NCI-H1436 (cell line): ENCODE measurements at places on chromosomes 11 and 22.

DNA sequence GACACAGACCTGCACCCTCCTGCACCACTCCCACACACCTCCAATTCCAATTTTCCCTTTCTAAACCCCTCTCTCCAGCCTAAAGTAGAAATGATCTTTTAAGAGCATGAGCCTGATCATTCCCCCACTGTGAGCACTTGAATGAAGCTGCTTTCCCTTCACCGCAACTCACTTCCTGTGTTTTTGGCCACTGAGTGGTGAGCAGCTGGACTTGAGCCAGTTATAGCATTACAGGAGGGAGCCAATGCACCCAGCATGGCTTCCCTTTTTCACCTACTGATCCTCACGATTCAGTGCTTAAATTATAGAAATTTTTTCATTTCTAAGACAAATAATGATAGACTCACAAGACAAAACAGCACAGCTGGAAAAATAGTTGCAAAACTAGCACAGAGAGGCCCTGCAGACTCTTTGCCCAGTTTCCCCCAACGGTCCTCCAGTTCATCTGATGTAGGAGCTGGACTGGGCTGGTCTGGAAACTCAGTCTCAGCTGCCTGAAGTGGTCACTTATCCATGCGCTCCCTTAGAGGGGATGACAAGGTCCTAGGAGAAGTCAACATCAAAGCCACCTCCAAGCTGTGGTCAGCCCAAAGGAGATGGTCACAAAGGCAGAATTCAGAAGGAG, 9.7 kb upstream of the APOL4 start:
- DNase-seq = no peak

GRCh38 chr22:38649841-38650522, 6.2 kb downstream of the FAM227A start:
- no peak for DNase-seq

DNA sequence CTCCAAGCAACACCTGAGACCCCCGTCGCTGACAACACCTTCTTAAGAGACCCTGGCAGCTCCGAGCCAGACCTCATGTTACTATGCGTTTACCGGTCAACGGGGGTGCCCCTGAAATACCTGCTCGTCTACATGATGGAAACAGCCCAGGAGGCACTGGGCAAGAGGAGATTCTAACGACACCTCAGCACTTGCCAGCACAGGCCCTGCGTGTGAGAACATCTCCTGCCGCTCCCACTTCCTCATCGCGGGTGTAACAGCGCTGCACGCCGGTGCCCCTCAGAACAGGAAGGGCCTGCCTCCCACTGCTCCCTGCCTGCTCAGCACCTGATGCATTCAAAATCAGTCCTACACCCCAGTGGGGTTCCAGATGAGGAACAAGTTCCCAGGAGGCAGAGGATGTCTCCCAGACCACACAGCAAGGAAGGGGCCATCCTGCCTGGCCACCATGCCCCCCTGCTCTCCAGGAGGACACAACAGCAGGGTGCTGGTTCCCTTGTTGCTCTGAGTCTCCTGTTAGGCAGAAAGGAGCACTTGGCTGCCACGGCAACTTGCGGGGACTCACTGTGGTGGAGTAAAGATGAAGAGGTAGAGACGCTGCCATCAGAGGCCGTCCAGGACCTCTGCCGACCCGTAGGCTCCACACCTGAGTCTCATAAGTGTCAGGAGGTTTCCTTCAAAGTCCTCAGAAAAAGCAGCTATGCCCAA, 2.1 kb downstream of the TOLLIP start:
- no peak for DNase-seq

- DNase-seq = no peak
These were observed 44.0 kb downstream of the XKR3 start for GRCh38 chr22:16781074-16781763.

DNA sequence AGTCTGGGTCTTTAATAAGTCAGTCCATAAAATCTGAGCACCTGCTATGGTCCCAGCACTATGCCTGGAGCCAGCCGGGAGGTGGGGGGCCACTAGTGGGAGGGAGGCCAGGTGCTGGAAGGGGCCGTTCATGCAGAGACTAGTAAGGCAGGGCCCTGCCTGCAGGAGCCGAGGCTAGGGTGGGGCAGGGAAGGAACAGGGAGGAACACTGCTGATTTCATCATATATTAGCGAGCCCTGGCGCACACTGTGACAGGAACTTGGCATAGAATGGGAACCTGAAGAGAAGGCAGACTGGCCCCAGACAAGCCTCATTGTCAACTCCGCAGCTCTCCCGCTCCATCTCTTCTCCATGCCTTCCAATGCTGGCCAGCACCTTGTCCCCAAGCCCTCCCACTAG, 7.1 kb downstream of the VSIG10L2 start:
- DNase-seq = no peak

DNA sequence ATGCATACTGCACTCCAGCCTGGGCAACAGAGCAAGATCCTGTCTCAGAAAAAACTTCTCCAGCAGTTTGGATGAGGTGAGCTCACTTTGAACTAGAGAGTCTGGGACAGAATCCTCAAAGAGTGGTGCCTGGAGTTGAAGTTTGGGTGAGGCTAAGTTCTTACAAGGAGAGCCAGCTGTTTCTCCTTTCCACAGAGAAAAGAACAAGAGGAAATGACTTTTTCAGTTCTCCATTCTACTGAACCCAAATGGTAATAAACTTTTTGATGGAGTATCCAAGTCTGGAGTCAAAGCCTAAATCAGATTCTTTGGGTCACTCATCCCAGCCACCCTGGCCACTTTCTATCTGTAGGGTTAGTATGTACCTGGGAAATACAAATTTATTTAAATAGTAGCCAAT, 102.7 kb downstream of the TRAF6 start:
- DNase-seq = no peak

DNA sequence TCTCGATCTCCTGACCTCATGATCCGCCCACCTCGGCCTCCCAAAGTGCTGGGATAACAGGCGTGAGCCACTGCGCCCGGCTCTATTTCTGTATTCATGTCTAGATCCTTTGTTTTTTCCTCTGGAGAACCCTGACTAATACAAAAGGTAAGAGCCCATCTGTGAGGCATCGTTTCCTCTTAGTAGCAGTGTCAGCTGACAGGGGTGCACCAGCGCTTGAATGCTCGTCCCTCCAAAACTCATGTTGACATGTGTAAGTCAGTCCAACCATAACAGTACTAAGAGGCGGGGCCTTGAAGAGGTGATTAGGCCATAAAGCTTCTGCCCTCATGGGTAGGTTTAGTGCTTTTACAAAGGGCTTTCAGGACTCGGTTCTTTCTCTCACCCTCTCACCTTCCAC, 470.1 kb upstream of the B3GAT1 start:
- DNase-seq = no peak

DNA sequence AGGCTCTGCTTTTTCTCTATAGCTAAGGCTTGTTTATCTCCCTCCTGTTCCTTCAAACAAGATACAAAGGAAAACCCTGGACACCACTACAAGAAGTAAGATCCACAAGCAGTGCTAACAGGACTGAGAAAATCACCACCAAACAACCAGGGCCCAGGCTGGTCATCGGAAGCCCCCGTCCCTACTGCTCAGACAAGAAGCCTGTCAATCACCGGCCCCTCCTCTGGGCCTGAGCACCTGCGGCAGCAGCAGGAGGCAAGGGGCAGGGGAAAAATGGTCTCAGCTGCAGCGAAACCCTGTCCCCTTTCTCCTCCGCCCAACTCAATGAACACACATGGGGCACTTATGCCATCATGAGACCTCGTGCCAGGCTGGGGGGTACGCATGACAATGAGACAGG, 155.2 kb downstream of the CEP164 start:
- DNase-seq = no peak

DNA sequence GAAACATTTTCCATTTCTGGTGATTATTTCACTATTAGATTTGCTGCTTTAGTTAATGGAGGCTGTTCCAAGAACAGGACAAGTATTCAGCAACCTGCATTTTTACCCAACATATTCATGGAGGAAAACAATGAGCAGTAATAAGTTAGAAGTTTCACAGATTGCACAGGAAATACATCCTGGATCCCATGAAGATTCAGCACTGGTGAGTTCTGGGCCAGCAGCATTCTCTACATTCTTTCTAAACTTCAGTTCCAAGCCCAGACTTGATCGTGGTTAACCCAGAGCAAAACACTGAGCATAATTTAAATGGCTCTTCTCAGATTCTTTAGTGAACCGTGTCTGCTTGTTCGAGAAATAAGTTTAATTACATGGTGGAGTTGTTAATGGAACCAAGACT, 3.8 kb downstream of the FJX1 start:
- no peak for DNase-seq

DNA sequence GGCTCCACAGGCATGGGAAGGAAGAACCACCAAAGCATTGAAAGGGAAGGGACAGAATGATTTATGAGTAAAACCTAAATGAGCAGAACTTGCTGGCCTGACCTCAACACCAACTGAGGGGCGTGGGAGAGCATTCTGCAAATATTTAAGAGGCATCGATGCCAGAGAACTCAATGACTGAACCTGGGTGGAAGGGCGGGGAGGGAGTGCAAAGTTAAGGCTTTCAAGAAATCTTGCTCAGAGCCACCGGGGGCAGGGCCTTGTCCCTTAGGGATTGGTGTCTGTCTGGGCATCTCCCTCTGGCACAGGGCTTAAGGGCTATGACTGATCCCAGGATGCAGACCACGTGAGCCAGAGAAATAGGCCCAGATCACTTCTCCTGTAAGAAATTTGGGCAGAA, 137.1 kb downstream of the ADAMTS15 start:
- DNase-seq = no peak

- DNase-seq = no peak
These were observed 78.9 kb upstream of the CRYBB3 start for GRCh38 chr22:25120761-25121212.

GRCh38 chr11:62315431-62315830, 16.6 kb upstream of the SCGB1D4 start:
- no peak for DNase-seq

- no peak for DNase-seq
These were observed 21.8 kb downstream of the MICAL2 start for GRCh38 chr11:12131943-12132789.

GRCh38 chr11:126304457-126305075, 706 bp downstream of the DCPS start:
- DNase-seq = no peak

- DNase-seq = no peak
These were observed 86.1 kb downstream of the TRIM44 start for GRCh38 chr11:35748644-35749043.

DNA sequence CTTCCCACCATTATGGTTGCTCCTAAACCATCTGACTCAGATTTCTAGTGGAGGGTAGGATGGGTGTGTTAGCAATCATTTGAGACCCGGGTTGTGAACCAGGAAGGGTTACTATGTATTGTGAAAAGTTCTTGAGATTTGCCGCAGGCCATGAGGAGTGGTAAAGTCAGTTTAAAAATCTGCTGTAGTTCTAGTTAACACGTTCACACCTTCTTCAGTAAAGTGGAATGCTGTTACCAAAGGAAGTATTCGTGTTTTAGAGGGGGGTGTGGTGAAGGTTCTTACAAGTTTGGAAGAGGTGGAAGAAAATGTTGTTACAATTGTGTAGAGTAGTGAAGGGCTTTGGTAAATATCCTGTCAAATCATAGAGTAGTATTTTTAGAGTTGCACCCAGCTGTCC, 2.6 kb downstream of the MTMR3 start:
- no peak for DNase-seq

- DNase-seq = no peak
These were observed 81.2 kb upstream of the PTH start for GRCh38 chr11:13576995-13577394.

DNA sequence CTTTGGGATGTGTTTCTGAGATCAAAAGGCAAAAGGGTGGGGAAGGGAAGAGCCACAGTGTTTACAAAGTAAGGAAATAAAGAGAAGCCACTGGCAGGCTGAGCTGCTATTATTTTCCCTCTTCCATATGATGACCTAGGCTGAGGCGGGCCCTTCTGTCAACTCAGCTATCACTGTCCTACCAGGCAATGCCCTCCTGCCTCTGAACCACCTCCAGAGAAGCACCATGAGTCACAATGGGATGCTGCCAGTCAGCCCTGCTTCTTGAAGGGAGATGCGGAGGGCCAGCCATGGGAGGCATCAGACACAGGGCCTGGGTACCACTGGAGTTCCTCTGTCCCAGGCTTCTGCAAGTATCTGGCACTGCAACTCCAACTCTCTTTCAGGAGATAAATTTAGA, 107.9 kb upstream of the BID start:
- DNase-seq = no peak

GRCh38 chr11:13334034-13334786, 56.6 kb downstream of the BMAL1 start:
- no peak for DNase-seq

DNA sequence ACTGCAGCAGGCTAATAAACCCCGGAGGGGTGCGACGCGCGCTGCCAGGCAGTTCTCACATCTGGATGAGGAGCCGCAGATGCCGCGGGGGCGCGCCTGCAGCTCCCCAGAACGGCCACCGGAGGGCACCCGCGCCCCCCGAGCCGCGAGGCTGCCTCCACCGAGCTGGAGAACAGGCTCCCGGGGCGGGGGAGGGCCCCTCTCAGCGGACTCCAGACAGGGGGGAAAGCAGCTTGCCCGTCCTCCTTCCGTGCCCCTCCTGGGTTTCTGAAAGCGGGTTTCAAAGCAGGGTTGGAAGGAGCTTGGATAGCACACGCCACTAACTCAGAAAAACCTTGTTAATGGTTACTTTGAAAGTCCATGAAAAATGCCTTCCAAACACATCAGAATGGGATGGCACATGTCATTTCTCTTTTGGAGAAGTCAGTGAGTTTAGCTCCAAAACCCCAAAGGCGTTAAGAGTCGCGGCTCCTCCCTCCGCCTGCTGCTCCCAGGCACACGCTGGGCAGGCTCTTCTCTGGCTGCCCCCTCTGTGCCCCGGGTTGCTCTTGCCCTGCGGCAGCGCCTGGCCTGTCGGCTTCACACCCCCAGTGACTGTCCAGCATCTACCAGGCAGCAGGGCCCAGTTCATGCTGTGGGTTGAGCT, 317.8 kb downstream of the NTM start:
- DNase-seq = peak; percentile 3

DNA sequence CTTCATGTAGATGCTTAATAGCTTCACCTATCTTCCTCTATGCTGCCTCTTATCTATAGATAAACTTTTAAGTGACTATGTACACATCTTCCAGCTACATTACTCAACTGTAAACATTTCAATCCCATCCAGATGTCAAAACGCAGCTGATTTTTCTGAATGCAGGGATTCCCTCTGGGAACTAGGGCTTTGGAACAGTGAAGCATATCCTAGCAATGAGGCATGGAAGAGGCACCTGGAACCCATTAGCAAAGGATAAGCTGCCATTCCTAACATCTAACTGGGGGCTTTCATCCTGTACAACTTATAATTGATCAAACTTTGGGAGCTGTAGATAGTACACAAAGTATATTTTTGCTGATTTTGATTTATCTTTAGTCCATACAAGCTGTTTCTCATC, 40.8 kb upstream of the OPCML start:
- no peak for DNase-seq
